Left renal cortex interstitium (tissue), 4 donors: ENCODE measurements at places on chromosomes 13 and 19. TPM values are rescaled to one million over a fixed set of nuclear protein-coding genes. Genes with fewer than 3 reads are reported as not detected.

GRCh38 chr13:27825072-27825471 is 32.8 kb downstream of the GSX1 start:
- DNase-seq = no peak

GRCh38 chr19:18239303-18239702 is 13.1 kb upstream of the PDE4C start:
- no peak for DNase-seq

Gene TEX29
- polyA plus RNA-seq = 0.61 TPM

Gene USHBP1
- 7.4 TPM for polyA plus RNA-seq

Gene SBNO2
- 21.5 TPM for polyA plus RNA-seq

Gene PLK5
- polyA plus RNA-seq = 0.44 TPM

DNA sequence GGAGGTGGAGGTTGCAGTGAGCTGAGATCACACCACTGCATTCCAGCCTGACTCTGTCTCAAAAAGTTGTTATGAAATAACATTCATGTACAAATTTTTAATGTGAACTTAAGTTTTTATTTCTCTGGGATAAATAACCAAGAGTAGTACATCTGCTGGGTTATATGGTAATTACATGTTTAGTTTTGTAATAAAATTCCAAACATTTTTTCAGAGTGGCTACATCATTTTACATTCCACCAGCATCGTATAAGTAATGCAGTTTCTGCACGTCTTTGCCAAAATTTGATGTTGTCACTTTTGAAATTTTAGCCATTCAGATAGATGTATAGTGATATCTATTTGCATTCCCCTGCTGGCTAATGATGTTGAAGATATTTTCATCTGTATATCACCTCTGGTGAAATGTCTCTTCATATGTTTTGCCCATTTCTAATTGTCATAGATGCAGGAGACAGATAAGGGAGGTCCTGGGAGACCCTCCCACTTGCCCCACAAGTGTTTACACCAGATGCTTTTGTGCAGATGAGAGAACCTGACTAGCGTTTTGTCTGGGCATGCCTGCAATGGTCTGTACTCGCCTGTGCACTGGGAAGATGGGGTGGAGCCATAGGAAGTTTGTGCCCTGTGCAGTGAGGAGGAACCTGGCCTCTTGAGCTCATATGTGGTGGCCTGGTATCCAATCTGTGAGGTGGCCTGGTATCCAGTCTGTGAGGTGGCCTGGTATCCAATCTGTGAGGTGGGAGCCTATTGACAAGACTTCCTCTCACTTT is 12.7 kb upstream of the KBTBD6 start:
- no peak for DNase-seq

- no peak for DNase-seq
Measured at GRCh38 chr19:8460516-8461298, 15.9 kb downstream of the HNRNPM start.

Gene PABPC3
- 1.6 TPM for polyA plus RNA-seq

- DNase-seq = no peak
Measured at GRCh38 chr19:12623361-12624031, 12.8 kb downstream of the ZNF791 start.

GRCh38 chr13:114099191-114099590 is 33.2 kb downstream of the RASA3 start:
- no peak for DNase-seq

DNA sequence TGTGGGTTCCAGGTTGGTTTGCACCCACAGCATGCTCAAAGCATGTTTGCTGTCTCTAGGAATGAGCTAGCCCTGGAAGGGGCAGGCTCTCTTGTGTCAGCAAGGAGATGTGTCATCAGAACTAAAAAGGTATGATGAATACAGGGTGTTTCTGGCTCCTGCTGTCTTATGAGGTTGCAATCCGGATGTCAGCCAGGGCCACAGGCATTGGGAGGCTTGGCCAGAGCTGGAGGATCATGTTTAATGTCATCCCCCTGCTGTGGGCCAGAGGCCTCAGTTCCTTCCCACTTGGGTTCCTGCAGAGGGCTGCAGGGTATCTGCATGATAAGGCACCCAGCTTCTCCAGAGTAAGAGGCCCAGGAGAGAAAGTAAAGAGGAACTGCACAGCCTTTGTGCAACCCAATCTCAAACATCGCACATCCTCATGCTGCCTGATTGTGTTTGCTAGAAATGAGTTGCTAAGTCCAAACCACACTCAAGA is 193.6 kb downstream of the COL4A1 start:
- DNase-seq = no peak

- DNase-seq = no peak
Measured at GRCh38 chr19:16325161-16325527, 518 bp downstream of the KLF2 start.

DNA sequence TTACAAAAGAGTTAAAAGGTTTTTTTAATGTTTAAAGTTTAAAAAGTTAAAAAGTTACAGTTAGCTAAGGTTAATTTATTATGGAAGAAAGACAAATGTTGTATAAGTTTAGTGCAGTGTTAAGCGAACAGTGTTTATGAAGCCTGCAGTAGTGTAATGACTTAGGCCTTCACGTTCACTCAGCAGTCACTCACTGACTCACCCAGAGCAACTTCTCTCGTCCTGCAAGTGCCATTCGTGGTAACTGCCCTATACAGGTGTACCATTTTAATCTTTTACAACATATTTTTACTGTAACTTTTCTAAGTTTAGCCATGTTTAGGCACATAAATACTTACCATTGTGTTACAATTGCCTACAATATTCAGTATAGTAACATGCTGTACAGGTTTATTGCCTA is 398.2 kb upstream of the NBEA start:
- DNase-seq = no peak

DNA sequence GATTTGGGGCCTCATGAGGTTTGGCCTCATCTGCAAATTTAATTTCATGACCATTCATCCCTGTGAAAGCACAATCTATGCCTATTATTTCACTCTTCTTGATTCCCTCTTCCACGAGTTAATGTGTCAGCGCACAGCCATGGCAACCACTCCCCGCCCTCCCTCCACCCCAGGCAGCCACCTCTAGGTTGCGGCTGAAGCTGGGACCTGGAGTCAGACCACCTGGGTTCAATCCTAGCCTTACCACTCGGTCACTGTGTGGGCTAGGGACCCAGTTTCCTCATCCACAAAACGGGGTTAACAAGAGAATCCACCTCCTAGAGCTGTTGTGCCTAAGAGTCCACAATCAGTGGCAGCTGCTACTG is 9.8 kb downstream of the CHST8 start:
- no peak for DNase-seq

GRCh38 chr13:96848286-96848685 is 146.0 kb downstream of the OXGR1 start:
- no peak for DNase-seq

Gene PCP2
- 0.54 TPM for polyA plus RNA-seq

GRCh38 chr19:41887711-41888382 is 4.9 kb downstream of the ARHGEF1 start:
- DNase-seq = no peak

GRCh38 chr13:42892760-42893159 is 99.3 kb downstream of the EPSTI1 start:
- no peak for DNase-seq

Gene TMEM38A
- polyA plus RNA-seq = 12.7 TPM

Gene GJA3
- 11.4 TPM for polyA plus RNA-seq

DNA sequence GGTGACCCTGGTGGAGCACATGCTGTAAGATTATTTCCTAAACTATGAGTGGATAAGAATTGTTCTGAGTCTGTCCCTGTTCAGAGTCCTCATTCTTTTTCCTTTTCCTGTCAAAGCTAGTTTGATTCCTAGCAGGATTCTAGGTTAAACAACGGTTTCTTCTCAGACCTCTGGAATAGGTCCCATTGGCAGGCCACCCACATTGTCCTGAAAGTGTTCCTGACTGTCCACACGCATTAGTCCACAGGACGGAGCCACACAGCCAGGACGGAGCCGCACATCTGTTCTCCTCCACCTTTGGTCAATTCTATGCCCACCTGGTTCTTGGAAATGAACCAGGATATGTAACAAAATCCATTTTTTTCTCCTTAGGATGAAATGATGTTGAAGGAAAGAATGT is 46.1 kb downstream of the ANKRD10 start:
- DNase-seq = no peak

Gene KLHL26
- 6.4 TPM for polyA plus RNA-seq

DNA sequence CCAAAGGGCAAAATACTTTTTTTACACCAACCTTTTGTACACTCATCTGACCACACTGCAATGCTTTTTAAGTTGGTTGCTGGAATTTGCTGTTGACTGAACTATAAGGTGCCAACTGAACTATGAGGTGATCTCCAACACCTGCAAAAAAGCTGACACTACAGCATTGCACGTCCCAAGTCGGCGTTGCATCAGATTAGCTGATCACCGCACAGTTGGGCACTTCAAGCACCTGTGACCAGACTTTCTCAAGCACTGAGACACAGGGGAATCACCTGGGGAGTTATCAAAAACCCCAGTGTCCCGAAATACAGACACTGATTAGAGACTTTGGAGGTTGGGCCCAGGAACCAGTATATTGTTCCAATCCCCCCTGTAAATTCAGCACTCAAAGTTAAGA is 1.1 kb downstream of the NLRP11 start:
- no peak for DNase-seq

GRCh38 chr19:33401683-33402420 is 28.3 kb downstream of the CEBPG start:
- no peak for DNase-seq

DNA sequence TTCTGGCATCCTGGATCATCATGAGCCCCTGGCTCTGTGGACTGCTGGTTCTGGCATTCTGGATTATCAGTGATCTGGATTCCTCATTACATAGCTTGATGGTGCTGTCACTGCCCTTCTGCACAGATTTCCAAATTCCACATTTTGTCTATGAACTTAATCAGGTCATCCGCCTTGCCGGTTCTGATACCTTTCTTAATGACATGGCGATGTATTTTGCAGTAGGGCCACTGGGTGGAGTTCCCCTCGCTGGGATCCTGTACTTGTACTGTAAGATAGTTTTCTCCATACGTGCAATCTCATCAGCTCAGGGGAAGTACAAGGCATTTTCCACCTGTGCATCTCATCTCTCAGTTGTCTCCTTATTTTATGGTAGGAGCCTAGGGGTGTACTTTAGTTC is 24.4 kb upstream of the OR7C2 start:
- DNase-seq = no peak

- DNase-seq = no peak
Measured at GRCh38 chr19:46615966-46616365, 8.9 kb downstream of the PTGIR start.

GRCh38 chr13:66655847-66656454 is 574.2 kb downstream of the PCDH9 start:
- no peak for DNase-seq

DNA sequence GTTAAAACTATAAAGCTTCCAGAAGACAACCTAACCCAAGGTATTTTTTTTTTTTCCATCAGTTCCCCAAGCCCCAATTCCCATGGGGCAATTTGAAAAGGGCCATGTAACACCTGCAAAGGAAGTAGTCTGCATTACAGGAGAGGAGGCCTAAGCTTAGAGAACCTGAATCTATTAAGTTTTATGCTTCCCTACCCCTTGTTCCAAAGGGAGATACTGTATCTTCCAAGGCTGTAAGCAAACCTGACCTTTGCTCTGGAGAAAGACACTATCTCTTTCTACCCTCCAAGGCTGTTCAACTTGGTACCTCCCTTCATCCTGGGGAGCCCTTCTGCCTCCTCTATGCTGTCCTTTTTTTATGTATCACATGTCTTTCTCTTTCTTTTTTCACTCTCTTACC is 15.0 kb downstream of the KATNAL1 start:
- no peak for DNase-seq

Gene CLEC17A
- 0.26 TPM for polyA plus RNA-seq

GRCh38 chr13:51818781-51819511 is 15.0 kb upstream of the DHRS12 start:
- DNase-seq = no peak

Gene ZSCAN1
- 7.7 TPM for polyA plus RNA-seq

- no peak for DNase-seq
Measured at GRCh38 chr13:97434397-97435201, 630 bp downstream of the RAP2A start.

DNA sequence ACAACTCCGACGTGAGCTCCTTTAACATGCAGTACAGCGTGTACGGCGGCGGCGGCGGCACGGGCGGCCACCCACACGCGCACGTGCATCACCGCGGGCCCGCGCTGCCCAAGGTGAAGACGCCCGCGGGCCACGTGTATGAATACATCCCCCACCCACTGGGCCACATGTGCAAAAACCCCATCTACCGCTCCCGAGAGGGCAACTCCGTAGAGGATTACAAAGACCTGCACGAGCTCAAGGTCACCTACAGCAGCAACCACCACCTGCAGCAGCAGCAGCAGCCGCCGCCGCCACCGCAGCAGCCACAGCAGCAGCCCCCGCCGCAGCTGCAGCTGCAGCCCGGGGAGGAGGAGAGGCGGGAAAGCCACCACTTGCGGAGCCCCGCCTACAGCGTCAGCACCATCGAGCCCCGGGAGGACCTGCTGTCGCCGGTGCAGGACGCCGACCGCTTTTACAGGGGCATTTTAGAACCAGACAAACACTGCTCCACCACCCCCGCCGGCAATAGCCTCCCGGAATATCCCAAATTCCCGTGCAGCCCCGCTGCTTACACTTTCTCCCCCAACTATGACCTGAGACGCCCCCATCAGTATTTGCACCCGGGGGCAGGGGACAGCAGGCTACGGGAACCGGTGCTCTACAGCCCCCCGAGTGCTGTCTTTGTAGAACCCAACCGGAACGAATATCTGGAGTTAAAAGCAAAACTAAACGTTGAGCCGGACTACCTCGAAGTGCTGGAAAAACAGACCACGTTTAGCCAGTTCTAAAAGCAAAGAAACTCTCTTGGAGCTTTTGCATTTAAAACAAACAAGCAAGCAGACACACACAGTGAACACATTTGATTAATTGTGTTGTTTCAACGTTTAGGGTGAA is 6.6 kb downstream of the SLITRK5 start:
- DNase-seq = no peak

- no peak for DNase-seq
Measured at GRCh38 chr19:11018763-11019162, 57.9 kb downstream of the SMARCA4 start.

DNA sequence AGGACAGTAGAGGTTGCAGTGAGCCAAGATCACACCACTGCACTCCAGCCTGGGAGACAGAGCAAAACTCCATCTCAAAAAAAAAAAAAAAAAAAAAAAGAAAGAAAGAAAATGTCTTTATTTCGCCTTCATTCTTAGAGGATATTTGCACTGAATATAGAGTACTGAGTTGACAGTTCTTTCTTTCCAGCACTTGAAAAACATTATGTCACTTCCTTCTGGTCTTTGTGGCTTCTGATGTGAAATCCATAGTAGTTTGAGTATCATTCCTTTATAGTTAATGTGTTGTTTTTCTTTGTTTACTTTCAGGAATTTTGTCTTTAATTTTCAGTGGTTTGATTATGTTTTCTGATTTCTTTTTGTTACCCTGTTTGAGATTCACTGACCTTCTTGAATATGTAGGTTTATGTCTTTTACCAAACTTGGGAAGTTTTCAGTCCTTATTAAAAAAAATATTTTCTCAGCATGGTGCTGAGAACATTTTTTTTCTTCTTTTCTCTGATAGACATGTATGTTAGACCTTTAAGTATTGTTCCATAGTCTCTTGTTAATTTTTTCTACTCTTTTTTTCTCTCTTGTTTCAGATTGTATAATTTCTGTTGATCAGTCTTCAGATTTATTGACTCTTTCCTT is 50.1 kb downstream of the PCCA start:
- no peak for DNase-seq
